ENCODE measurements at places on chromosomes 6 and 20. TPM values are rescaled to one million over a fixed set of nuclear protein-coding genes. Genes with fewer than 3 reads are reported as not detected.

Gene TRIM10
- not detected for total RNA-seq

Gene ARHGAP40
- total RNA-seq = not detected

Gene SFT2D1
- 60.3 TPM for total RNA-seq

Gene TBC1D22B
- 4.2 TPM for total RNA-seq

DNA sequence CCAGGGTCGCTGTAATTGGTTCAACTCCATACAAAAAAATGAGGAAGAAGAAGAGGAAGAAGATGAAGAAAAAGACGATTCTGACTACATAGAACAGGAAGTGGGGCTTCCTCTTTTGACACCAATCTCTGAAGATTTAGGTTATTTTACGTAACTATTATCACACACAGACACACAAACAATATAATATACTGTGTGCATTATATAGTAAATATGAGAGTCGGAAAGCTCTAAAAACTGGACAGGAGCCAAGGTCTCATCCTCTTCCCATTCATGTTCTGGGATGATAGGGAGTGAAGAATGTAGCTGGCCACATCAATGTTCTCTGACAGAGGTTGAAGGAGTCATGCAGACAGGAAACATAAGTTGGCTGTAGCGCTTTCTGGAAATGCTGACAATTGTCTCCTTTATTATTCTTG, 13.3 kb downstream of the RSPH4A start:
- no peak for DNase-seq

- DNase-seq = no peak
Observed at GRCh38 chr6:135665935-135666334, 168.4 kb upstream of the AHI1 start.

DNA sequence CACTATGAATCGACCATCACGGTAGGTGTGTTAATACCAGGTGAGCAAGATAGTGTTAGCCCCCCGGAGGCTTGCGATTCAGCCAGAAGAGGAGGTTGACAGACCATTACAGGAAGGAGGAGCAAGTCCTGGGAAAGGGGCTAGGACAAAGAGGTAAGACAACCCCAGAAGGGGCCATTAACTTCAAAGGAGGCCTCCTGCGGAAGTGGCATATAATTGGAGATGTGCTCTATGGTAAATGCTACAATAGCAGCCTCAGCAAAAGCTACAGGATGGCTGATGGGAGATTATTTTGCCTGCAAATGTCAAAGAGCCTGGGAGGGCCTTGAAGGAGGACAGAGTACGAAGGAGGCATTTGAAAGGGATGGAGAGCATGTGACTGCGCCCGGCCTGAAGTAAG, 108.6 kb upstream of the CITED2 start:
- DNase-seq = no peak

DNA sequence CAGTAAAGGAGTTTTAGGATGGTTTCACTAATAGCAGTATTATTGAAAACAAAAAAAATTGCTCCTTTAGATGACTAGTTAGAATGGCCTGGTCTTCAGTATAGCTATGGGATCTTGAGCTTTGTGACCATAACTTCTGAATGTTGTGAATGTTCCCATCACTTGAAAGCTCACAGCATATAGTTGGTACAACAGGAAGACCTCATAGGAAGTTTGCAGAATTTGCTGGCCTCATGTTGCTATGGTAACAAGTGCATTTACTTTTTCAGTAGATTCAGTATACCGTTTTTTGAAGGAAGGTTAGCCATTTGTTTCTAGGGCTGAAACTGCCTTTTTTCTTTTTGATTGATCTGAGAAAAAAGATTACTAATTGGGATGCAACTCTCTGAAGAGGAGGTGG, 8.3 kb downstream of the PHF3 start:
- DNase-seq = no peak

- DNase-seq = no peak
Observed at GRCh38 chr6:5486214-5486613, 224.9 kb downstream of the FARS2 start.
